Fibroblast of villous mesenchyme (primary cell): ENCODE measurements at places on chromosomes 7 and 10. TPM values are rescaled to one million over a fixed set of nuclear protein-coding genes. Genes with fewer than 3 reads are reported as not detected.

- DNase-seq = no peak
Observed at GRCh38 chr10:9010093-9010492, 955.6 kb downstream of the GATA3 start.

GRCh38 chr7:5649641-5650040 lies 131.8 kb downstream of the RNF216 start:
- DNase-seq = no peak

DNA sequence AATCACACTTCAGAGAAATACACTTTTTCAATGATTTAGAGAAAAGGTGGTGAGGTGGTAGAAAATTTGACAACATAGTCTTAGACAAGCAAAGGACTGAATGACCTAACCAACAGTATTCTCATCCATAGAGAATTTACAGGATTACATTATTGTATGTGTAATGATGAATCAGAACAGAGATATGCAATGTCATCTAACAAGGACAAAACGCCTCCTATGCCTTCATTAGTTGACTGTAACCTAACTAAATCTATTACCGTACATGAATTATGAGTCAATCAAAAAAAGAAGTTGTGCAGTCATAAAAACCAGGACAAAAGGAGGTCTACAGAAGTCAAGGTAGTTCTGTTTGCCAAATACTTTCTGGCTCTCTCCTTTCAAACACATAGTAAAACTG lies 66.5 kb downstream of the RAB11FIP2 start:
- peak; percentile 17 for DNase-seq

DNA sequence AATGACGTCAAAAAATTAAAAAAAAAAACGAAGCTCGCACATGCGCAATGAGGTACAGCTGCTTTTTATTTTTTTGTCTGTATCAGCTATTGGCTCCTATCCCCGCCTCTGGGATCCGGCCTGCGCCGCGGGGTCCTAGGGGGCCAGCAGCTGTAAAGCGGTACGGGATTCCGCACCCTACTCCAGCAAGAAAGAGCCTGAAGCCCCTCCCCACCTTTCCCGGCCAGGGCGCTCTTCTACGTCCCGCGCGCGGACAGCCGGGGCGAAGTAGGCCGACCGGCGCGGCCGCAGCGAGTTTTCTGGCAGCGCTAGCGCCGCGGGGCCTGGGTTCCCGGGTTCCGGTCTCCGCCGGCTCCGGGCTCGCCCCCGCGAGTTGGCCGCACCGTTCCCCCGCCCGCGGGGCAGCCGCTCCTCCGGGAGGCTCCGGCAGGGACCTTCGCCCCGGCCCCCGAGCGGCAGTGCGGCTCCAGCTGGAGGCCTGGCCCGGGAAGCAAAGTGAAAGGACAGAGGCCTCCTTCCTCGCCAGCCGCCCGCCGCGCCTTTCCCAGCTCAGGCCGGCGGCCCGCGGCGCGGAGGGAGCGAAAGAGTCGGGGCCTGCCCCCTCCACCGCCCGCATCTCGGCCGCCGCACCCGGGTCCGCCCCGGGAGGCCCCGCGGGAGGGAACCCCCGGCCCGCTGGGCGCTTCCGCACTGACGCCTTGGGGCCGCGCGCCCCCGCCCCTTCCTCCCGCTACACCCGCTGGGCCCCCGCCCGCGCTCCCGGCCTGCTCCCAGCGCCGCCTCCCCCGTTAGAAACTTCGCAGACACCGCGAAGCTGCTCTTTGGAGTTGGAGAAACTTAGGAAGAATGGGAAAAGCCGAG lies 4.7 kb upstream of the SPAG6 start:
- DNase-seq = peak; percentile 90

- DNase-seq = peak; percentile 47
Observed at GRCh38 chr10:122344741-122345258, 29.7 kb upstream of the PLEKHA1 start.

- peak; percentile 76 for DNase-seq
Observed at GRCh38 chr7:100509231-100509630, 25.5 kb downstream of the NYAP1 start.

DNA sequence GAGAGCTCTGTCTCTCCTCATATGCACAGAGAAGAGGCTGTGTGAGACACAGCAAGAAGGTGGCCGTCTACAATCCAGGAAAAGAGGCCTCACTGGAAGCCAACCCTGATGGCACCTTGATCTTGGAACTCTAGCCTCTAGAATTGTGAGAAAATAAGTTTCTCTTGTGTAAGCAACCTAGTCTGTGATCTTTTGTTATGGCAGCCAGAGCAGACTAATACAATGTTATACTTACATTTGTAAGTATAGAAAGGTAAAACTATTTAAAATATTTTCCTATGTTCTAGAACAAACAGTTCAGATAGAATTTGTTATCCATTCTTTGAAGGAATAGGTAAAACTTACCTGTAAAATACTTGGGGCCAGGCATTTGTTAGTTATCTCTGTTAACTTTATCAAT lies 53.3 kb downstream of the LRMDA start:
- DNase-seq = no peak

GRCh38 chr10:59895629-59896116 lies 10.7 kb downstream of the CCDC6 start:
- peak; percentile 19 for DNase-seq

GRCh38 chr7:118863966-118864365 lies 639.5 kb downstream of the ANKRD7 start:
- no peak for DNase-seq

GRCh38 chr7:122337011-122337410 lies 32.5 kb upstream of the FEZF1 start:
- DNase-seq = no peak

Gene CARD11
- under 0.01 TPM in 1 of 2 replicates, not detected in the other for total RNA-seq

Gene SLC13A4
- total RNA-seq = 0.32 TPM in 1 of 2 replicates, not detected in the other

Gene SSC4D
- total RNA-seq = 0.43 and 0.64 TPM in 2 replicates

Gene ZNF282
- 19.0 and 21.6 TPM in 2 replicates for total RNA-seq

Gene PTCD1
- 7.7 and 8.2 TPM in 2 replicates for total RNA-seq

Gene DLX5
- total RNA-seq = not detected in 2 replicates

Gene SCART1
- total RNA-seq = 2.6 and 4.2 TPM in 2 replicates

Gene AKR1D1
- not detected in 2 replicates for total RNA-seq
